ENCODE measurements at places on chromosomes 4 and X.

- DNase-seq = no peak
Measured at GRCh38 chrX:47204970-47205369, 11.3 kb downstream of the UBA1 start.

- DNase-seq = no peak
Measured at GRCh38 chr4:183264614-183265013, 55.5 kb downstream of the CLDN22 start.

DNA sequence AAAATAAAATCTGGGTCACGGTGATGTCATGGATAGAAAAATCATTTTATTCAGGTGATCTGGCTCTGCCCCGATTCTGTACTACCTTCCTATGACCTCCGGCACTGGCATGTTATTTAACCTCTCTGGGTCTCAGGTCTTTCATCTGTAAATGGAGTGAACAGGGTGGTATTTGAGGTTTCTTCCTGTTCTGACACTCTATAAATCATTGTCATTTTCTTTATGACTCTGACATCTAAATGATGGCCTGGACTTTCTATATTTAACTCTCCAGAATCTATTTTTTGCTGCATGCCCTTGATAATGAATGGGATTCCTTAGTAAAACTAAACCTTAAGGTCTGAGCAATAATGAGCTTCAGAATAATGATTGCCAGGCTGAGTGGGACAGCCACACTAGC, 422.0 kb upstream of the CNKSR2 start:
- no peak for DNase-seq

GRCh38 chrX:42531441-42531840, 246.5 kb downstream of the PPP1R2C start:
- no peak for DNase-seq

DNA sequence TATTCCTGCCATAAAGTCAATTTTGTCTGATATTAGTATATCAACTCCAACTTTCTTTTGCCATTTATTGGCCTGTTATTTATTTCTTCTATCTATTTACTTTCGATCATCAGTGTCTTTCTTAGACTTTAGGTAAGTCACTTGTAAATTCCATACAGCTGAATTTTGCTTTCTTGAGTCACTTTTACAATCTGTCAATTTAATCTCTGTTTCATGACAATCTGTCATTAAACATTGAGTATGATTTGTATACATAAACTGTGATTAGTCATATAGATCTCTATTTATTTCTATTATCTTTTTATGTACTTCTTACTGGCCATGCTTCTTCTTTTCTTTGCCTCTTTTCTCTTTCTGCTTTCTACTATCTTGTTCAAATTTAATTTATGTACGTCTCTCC, 160.1 kb downstream of the TMA16 start:
- no peak for DNase-seq

GRCh38 chr4:189279188-189279587, 661.5 kb upstream of the FRG1 start:
- no peak for DNase-seq

Measured in activated T-helper 1 cell treated with anti-CD3 and anti-CD28 coated beads, Interleukin-12 subunit alpha, Interleukin-12 subunit beta, Interleukin-2, Interleukin-4 antibody, amounts not matched to agents 30 ng/mL and 10 ng/mL and 1 ng/mL, durations not matched to agents 14 hours and 24 hours and 36 hours (primary cell).